ENCODE measurements at places on chromosomes 7 and 10.

- no peak for DNase-seq
These were observed 164.8 kb downstream of the DNAJB6 start for GRCh38 chr7:157501581-157501980.

- DNase-seq, result no peak
These were observed 67.4 kb downstream of the NOD1 start for GRCh38 chr7:30411173-30411572.

DNA sequence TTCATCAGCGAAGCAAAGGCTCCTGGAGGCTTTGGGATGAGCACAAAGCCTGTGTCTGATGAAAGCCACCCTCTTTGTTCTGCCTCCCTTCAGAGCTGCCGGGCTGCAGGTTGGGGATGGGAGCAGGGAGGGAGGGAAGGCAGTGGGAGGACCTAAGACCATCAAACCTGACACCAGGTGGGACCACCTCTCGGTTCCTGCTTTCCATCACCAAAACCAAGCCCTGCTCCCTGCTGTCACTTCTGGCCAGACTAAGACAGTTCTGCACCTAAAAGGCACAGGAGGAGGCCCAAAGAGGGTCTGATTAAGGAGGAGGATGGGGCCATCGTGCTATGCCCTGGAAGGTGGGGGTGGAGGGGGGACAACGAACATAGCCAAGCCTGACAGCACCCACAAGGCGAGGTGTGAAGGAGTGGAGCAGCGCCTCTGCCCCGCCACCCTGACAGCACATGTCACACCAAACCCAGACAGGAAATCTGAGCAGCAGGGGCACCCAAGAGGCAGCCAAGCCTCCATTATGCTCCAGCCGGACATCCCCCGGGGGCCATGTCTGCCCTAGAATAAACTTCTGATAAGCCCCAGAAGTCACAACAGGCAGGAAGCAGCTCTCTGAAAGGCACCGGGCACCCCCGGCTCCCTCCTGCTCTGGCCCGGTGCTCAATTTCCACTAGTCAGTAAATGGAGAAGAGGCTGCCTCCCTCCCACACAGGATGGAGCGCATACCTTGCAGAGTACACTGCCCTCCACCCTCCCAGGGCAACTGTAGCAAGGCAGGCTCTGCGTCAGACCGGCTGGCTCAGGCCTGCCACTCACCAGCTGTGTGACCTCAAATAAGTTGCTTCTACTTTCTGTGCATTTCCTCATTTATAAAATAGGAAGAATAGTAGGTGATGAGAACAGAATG is 48.9 kb downstream of the DLG5 start:
- peak; percentile 70 for DNase-seq

DNA sequence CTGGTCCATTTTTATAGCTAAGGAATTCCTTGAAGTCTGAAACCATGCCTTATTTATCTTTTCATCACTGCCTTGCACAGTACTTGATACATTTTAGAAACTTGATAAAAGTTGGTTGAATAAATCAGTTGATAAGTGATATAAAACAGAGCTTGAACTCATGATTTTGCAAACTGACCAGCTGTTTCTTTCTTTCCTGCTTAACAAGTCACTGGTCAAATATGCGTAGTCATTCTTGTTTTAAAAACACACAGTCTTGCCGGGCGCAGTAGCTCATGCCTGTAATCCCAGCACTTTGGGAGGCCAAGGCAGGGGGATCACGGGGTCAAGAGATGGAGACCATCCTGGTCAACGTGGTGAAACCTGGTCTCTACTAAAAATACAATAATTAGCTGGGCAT is 6.3 kb downstream of the TPST1 start:
- DNase-seq, result no peak

DNA sequence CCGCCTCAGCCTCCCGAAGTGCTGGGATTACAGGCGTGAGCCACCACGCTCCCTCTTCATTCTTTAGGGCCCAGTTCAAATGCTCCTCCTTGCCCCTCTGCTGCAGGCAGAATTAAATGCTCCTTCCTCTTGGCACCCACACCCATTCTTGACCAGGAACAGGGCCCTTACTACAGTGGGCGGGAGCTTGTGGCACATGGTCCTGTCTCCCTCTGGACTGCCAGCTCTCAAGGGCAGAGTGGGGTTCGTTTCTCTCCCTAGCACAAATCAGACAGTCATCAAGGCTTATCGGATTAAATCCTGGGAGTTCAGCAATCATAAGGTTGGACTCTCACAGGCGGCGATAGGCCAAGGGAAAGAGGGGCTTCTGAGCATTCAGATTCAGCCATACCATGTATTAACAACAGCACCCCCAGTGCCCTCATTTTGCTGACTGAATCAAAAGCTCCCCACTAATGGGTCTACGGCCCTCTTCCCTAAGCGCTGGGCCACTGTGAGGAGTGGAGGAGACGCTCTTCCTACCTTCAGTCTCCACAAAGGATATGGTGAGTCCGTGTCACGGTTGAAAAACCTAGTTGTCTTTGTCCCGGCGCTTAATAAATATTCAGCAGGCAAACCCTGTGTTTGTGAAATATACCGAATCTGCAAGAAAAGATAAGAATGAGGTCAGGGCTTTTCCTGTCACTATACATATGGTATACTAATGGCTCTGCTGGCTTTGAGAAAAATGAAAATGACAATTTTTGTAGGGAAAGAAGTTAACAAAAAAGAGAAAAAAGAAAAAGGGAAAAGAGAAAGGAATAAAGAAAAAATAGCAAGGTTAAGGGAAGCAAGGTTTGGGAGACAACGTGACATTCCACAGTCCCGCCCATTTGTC is 107.4 kb downstream of the CLEC2L start:
- DNase-seq, result no peak

DNA sequence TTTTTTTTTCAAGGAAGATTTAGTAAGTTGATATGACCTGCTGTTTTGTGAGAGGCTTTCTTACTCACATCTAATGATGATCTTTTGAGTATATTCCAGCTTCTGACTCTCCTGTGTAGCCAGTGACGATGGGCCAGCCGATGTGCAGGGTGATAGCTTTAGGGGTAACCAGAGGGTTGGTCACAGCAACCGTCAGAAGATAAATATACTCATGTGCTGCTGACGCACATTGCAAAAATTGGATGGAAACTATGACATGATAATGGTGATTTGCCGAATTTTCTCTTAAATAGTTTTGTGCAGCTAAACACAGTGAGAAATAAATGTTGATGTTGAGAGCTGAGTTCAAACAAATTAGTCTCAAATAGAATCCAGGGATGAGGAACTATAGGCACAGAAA is 29.5 kb downstream of the R3HCC1L start:
- no peak for DNase-seq
